ENCODE measurements at places on chromosomes 2 and 18.
A peak's percentile ranks its signal among the peaks of the same experiment; 100 is the strongest.

GRCh38 chr2:12718015-12718671 is 1.4 kb downstream of the TRIB2 start:
- no peak for DNase-seq

- DNase-seq, result no peak
These were observed 1245.5 kb upstream of the FAM98A start for GRCh38 chr2:34844629-34845028.

DNA sequence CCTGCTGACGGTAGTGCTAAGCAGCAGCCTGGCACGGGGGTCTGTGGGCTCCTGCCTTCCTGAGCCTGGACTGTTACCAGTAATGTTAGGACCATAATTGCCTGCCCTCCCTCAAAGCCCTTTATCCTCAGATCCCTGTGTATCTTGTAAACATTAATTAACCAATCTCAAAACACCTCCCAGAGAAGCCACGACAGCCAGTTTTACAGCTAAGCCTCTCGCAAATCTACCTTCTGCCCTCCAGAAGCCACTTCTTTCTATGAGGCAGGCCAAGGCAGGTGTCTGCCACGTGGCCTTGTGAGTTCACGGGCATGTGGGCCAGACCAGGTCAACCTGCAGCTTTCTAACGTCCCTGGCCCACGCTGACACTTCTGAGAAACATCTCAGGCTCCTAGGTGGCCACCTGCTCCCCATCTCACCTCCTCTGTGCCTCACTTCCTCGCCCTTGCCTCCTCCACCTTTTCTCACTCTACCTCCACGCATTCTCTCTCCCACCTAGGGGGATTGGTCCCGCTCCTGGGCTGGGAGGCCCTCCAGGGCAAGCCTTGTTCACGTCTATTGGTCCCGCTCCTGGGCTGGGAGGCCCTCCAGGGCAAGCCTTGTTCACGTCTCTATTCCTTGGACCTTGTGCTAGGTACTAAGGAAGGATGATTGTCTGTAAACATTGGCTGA is 64.3 kb downstream of the EDAR start:
- DNase-seq, result no peak

GRCh38 chr2:231795525-231796327 is 9.5 kb downstream of the COPS7B start:
- peak; percentile 62 for DNase-seq

DNA sequence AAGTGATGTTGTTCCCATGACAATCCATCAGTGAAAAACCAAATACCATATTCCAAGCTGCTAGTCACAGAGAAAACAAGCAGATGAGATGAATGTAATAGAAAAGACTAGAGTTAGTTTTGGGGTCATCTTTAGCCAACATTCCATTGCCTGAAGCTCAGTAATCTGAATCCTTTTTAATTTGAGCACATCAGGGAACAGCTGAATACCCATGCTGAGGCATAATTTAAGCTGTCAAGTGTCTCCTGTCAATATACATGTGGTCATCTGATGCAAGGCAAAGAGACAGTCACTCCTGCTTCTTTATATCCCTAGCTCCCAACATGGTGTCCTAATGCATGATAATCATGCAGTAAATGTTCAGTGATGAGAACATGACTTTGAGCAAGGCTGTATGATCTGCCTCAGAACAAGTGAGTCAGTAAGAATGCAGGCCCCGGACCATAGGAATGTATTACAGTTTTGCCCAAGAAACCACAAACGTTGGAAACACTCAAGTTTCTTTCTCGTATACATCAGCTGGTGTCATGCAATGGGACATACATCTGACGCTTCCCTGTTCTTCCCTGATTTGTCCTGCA is 48.0 kb downstream of the CDK15 start:
- no peak for DNase-seq

DNA sequence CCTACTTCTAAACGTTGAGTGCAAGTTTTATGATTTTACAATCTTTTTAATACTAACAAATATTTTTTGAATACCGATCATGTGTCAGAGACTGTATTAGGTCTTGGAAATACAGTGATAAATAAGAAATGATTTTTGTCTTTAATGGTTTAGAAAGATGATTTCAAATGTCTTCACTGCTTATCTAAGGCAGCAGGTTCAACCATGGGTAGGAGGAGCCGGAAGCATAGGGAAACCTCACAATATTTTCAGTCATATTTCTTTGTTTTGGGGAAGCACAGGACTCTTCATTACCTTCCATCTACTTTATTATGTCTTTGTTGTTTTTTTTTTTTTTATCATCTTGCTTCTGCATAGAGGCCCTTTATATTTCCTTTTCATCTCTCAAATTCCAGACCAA is 165.2 kb upstream of the EPC2 start:
- no peak for DNase-seq

DNA sequence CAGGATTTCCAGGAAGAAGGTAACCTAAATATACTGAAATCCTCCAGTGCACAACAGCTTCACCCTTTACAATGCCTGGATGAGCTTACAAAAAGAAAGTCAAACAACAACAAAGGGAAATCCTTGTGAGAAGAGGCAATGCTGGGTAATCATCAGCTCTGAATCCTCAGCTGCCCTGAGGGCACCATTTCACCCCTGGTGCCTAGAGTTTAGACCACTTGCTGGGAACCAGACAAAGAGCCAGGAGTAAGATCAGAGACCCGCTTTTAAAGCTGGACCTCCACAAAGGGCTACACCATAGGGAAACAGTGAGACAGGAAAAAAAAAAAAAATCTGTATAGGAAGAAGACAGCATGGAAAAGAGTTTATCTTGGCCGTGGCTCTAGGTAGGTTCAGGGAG is 97.0 kb downstream of the FOXI3 start:
- no peak for DNase-seq

DNA sequence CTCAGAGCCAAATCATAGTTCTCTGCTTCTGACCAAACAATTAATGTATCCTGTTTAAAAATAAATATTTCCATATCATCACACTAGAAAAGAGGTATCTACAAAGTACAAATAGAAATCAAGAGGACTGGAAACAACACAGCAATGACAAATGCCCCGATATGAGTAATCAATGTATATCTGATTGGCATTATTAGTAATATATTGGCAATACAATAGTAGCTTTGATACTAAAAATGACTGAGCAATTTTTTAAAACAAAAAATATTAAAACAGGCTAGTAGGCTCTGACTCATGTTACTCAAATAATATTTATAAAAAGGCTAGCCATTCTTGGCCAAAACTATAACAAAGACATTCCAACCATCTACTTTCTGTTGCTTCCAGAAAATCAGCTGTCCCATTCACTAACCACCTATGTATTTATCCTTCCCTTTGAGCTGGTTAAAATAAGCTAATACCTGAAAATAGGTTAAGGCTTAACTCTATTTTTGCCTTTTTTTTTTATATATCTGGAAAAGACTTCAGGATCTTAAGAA is 13.3 kb downstream of the PPP4R3B start:
- no peak for DNase-seq

- DNase-seq, result no peak
These were observed 54.7 kb upstream of the CAB39 start for GRCh38 chr2:230657906-230658305.
